ENCODE measurements at places on chromosomes 2 and 18.

DNA sequence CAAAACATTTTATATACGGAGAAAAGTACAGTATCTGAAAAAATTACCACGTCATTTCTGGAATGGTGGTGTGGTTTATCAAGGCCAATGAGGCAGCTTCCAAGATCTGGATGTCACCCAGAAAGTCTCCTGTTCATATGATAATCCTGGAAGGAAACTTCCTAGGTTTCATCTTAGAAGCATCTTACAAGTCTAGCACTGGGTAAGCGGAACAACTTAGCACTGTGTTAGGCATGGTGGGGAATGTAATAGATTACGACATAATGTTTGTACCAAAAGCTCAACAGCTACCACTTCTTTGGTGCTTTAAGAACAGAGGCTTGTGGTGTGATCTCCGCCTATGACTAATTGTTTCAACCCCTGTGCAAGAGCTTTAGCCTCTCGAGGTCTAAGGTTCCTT lies 63.1 kb upstream of the LYPD1 start:
- DNase-seq = no peak

DNA sequence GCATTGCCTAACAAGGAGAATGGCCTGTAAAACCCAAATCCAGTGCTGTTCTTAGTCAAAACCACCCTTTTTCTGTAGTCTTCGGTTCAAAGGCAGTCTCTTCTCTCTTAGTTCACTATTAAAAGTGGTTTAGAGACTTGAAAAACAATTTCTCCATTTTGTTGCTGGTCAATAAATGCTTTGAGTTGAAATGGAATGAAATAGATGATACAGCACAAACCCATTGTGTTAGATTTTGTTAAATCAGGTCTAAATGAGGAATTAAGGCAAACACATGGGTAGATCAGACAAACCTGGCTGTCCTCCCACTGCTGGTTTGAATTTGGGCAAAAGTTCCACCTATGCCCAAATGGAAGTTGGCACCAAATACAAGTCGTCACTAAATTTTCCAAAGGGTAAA lies 150.1 kb upstream of the SERTAD2 start:
- no peak for DNase-seq

GRCh38 chr2:41990688-41991087 lies 57.1 kb upstream of the PKDCC start:
- no peak for DNase-seq

- DNase-seq = no peak
These were observed 1377.6 kb upstream of the PIK3C3 start for GRCh38 chr18:40577239-40577980.

- DNase-seq = no peak
These were observed 41.0 kb downstream of the ABHD3 start for GRCh38 chr18:21663578-21663977.
